ENCODE measurements at places on chromosomes 4 and X.

GRCh38 chr4:150145946-150146340 is 67.7 kb downstream of the DCLK2 start:
- no peak for DNase-seq

GRCh38 chr4:3829956-3830773 is 64.0 kb downstream of the ADRA2C start:
- no peak for DNase-seq

GRCh38 chr4:87423317-87424098 is 1.1 kb downstream of the NUDT9 start:
- DNase-seq, result no peak

- no peak for DNase-seq
Observed at GRCh38 chrX:12798601-12799000, 7.4 kb downstream of the PRPS2 start.

DNA sequence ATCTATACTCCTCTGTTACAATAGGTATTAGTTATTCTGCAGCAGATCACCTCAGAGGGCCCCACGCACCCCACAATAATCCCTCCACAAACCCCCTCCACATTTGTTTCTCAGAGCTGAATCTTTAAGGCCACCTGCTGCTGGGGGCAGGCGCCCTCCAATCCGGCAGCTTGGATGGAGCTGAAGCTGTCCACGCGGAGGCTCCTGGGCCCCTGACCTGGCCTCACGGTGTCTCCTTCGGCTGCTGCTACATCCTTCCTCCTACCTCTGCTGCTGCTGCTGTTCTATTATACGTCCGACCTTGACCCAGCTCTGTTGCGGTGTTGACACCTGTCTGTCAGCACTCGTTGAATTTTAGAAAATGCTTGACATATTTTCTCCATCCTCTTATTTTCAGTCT is 430.2 kb upstream of the ZFP42 start:
- DNase-seq, result no peak

GRCh38 chrX:47112316-47112954 is 32.1 kb downstream of the NDUFB11 start:
- no peak for DNase-seq

DNA sequence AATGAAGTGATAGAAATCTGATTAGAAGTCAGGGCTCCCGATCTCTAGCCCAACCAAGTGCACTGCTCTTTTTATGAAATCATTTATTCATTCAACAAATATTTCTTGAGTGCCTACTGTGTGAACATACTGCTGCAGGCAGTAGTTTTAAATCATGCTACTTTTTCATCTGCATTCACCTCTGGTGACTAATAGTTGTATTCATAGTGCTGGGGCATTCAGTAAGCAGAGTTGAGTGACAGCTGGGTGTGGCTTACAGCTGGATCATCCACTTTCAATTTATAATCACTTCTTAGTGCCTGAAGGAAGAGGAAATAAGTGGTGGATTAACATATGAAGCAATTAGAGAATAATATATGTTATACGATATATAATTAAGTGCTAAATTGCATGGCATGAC is 94.1 kb upstream of the HPRT1 start:
- no peak for DNase-seq

GRCh38 chrX:34586936-34587335 is 70.1 kb downstream of the TMEM47 start:
- no peak for DNase-seq

- no peak for DNase-seq
Observed at GRCh38 chrX:40177117-40177430, 79.3 kb upstream of the BCOR start.

- no peak for DNase-seq
Observed at GRCh38 chr4:77652237-77652897, 46.7 kb downstream of the CXCL13 start.

DNA sequence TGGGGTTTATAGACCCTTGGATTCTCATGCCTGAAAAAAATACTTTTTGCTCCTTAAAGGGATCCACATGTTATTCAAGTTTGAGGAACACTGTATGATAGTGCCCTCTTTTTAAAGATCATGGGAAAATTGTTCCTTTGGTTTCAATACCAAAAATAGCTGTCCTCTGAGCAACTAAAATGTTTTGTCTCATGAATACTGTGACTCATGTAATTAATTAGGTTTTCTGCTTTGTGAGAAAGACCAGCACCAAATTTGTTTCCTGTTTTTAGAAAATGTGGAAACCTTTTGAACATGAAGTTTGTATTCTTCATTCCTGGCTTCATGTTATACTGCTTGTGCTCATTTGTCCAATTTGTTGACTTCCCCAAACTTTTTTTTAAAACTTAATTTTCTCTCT is 127.6 kb upstream of the SH3RF1 start:
- no peak for DNase-seq

DNA sequence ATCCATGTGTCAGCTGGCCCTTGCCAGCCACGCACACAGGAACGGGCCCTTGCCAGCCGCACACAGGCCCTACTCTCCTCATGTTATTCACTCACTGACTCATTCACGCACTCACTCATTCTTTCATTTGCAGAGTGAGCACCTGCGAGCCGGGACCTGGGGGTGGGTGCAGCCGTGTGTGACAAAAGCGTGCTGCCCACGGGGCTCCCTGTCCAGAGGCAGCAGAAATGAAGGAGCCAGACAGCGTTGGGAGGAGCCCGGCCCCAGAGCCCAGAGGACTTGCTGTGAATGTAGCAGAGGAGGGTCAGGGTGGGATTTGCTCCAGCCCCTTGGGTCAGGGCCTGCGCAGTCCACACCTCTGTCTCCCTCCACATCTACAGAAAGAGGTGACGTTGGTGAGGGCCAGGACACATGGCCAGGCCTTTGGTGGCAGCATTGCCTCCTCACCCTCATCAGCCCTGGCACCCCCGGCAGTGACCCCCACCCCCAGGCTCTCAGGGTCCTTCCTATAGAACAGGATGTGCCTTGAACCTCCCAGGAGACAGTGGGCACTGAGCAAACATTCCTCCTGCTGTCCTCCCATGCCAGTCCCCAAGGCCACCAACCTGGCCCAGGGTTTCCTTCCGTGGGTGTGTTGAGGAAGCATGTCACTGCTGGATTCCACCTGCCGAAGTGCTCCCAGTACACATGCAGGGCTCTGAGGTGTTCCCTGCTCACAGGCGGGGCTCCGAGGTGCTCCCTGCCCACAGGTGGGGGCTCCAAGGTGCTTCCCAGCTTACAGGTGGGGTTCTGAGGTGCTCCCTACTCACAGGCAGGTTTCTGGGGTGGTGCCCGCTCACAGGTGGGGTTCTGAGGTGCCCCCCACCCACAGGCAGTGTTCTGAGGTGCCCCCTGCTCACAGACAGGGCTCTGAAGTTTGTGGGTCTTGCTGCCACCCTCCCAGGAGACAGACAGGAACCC is 105.7 kb downstream of the HMX1 start:
- no peak for DNase-seq

GRCh38 chr4:24727390-24728224 is 67.8 kb upstream of the SOD3 start:
- no peak for DNase-seq

DNA sequence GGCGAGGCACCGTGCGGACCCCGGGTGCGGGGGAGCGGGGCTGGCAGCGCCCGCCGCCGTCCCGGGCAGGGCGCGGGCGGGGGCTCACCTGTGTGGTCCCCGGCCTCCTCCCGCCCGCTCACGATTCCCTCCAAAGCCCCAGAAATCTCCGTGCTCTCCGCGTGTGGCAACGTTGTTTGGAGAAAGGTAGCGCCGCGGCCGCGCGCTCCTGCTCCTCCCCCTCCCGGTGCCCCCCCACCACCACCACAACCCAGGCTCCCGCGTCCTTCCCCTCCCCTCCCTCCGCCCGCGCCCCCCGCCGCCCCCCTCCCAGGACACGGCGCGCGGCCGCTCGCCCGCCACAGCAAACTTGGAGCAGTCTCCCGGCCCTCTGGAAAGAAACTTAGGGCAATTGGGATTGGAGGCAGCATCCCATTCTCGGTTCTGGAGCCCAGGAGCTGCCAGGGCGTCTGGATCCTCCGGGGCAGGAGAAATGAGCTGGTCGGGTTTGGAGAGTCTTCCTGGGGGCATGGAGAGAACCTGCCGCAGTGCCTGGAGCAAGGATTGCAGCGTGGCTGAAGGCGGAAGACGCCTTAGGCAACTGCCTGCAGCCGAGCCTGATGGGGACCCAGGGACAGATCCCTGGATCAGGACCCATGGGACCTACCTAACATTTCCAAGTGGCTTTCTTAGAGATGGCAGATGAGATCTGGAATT is 855 bp downstream of the KLF3 start:
- no peak for DNase-seq

- no peak for DNase-seq
Observed at GRCh38 chr4:186400676-186401075, 134.7 kb downstream of the F11 start.

- no peak for DNase-seq
Observed at GRCh38 chr4:79626101-79626500, 218.1 kb upstream of the GK2 start.

DNA sequence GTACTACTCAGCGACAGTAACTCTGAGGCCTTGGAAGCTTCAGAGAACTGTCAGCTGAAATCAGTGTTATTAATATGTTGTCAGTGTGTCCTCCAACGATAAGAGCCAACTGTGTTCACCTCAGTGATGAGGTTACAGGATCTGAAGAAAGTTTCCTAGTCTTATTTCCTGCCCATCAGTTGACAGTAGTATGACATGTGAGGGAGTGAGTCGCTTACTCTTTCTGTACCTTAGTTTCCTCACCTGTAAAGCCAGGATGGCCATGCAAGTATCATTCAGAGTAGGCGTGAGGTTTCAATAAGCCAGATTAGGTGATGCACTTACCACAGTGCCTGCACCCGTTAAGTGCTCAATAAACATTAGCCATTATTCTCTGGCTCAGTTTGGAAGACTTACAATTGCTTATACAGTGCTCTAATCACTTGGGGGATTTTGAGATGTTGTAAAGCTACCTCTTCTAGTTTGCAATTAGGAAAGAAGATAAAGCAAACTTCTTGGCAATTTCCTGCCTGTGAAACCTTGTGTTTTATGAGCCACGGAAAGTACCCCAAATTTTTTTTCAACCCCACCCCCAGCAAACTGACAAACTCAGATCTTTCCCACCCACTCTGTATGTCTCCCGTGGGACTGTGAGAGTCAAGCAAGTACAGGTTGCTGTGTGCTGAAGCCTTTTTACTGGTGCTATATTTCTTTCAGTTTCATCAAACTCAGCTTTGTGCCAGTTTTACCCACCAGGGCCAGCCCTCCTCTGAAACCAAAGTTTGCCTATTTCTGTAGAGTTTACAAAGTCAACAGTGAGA is 62.2 kb downstream of the ANXA3 start:
- DNase-seq, result no peak

DNA sequence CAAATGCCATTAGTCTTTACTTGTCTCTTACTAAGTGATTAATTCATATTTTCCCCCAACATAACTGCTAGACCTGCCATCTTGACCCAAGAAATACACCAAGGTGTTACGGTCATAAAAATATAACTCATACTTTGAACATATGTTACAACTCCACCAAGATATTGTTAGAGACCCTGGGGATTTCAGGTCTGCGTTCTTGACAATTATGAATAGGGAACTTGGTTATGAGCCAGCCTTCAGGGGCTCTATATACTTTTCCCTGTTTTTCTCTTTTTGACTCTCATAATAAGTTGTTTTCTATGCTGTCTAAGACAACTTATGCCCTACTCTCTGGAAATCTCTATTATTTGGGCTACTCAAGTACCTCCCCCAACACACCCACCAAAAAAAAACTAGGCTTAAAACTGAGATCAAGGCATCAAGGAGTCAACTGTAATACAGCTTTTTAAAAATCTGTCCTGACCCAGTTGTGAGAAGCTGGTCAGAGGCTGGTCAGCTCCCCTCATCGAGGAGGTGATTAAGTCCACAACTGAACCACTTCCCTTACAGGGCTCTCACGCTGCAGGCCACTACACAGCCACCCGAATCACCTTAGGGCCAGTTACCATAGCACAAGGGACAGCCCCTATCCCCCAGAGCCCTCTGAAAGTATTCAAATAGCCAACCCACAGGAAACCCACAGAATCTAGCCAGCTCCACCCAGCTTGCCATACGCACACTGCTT is 10.5 kb upstream of the TLR3 start:
- no peak for DNase-seq

DNA sequence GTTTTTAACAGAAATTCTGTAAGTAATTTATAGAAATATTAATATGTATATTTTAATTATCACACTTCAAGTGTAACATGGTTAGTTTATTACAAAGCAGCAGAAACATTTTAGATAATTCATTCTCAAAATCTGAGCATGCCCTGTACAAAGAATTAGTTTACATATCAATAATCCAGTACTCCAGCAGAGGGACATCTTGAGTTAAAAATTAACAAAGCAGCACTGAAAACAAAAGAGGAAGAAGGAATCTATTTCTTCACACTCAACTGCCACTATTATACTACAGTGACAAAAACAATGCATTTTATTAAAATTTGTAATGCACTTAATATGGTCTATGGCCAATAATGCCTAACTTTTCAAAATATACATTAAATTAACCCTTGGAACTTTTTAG is 179.1 kb upstream of the KLHL4 start:
- DNase-seq, result no peak

DNA sequence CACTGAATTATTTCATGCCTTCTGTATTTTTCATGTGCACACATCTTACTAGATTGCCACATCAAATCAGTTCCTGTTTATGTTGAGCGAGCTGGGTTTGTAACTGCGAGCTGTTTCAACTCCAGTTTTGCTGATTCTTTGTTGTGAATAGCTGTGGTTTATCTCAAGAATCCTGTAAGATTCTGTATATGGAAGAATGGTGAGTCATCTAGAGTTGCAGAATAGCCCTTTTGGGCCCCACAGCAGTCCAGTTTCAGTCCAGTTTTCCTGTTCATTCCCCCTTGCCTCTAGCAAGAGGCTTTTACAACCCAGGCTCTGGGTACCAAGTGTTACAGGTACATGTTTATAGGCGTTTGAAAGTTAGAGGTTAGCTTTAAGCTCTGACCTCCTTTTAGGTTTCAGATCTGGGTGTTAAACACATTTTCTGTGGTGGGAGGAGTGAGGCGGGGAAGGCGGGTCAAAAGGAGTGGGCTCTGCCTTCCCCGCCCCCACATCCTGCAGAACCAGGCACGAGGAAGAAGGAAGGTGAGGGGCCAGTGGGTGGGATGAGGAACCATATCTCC is 32.7 kb downstream of the TBC1D14 start:
- no peak for DNase-seq

GRCh38 chr4:27081675-27082586 is 221.3 kb downstream of the STIM2 start:
- DNase-seq, result no peak

- no peak for DNase-seq
Observed at GRCh38 chr4:113743690-113744089, 17.8 kb downstream of the CAMK2D start.

- no peak for DNase-seq
Observed at GRCh38 chr4:113292371-113293042, 243.1 kb downstream of the ANK2 start.

DNA sequence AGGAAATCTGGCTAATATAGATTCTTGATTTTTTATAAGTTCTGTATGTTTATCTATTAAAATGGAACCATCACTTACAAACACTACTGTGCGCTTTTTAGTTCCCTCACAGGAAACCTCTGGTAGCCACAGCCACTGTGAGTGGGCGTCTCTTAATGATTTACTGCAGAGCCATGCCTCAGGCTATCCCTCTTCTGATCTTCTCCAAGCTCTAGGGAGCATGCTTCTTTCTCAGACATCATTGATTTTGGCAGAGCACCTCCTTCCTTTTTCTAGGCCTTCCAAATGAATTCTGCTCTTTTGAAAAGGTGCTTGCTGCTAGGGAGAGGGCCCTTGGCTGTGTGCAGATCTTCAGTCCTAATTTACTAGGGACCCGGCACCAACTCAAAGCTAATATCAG is 61.1 kb upstream of the STS start:
- no peak for DNase-seq

GRCh38 chrX:138791551-138791950 is 80.0 kb upstream of the FGF13 start:
- DNase-seq, result no peak
